Stimulated activated CD8-positive, alpha-beta memory T cell treated with anti-CD3 and anti-CD28 coated beads, Interleukin-4, amount 100 ng/mL, for 4 hours (primary cell): ENCODE measurements at places on chromosomes 2 and 18.

DNA sequence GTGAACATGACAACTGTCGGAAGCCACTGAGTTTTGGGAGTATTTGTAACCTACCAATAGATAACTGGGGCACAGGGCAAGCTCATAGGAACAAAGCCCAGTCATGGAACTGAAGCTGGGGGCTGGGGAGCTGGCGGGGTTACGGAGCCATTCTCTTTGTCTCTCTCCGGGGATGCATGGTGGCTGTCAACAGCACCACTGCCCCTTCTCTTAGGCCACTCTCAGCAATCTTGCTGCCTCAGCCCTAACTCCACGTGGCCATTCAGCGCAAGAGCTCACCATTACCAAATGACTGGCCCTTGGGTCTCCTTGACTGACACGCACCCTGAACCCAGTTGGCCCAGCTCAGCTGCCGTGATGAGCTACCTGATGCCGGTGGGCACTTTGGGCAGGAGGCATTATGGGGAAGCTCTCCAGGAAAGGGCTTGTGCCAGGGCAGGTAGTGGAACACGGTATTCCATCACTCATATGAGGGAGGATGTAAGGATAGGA is 33.6 kb upstream of the ODC1 start:
- DNase-seq = no peak

GRCh38 chr18:9876867-9877654 is 8.7 kb upstream of the TXNDC2 start:
- DNase-seq = no peak

GRCh38 chr2:8552293-8552801 is 129.5 kb upstream of the ID2 start:
- no peak for DNase-seq

DNA sequence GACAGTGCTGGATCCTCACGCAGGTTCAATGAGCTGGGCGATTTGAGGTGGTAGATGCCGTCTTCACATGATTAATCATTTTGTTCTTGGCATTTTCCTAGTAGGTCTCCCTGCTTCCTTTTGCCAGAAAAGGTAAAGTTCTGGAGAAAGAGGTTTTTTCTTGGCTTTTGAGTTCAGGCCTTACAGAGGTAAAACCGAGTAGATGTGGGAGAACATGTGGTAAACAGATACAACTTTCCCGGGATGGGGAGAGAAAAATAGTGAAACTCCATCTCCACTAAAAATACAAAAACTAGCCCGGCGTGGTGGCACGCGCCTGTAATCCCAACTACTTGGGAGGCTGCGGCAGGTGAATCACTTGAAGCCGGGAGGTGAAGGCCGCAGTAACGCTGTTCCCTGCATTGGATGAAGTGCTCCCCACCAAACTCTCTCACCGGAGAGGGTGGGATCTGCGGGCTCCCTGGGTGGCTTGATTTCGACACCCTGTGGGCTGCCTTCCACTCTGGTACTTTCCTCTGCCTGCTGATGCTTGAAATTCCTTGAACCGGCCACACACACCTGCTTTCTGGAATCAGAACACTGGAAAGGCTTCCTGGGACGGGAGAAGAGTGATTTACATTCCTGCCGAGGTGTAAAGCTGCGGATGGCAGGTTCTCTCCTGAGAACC is 88.8 kb downstream of the ACTR3 start:
- no peak for DNase-seq

GRCh38 chr2:65823511-65823910 is 391.1 kb upstream of the SPRED2 start:
- DNase-seq = no peak

- no peak for DNase-seq
These were observed 106.6 kb downstream of the CTNNA2 start for GRCh38 chr2:79619442-79619841.

- no peak for DNase-seq
These were observed 176.0 kb downstream of the CCDC178 start for GRCh38 chr18:33264566-33264965.

DNA sequence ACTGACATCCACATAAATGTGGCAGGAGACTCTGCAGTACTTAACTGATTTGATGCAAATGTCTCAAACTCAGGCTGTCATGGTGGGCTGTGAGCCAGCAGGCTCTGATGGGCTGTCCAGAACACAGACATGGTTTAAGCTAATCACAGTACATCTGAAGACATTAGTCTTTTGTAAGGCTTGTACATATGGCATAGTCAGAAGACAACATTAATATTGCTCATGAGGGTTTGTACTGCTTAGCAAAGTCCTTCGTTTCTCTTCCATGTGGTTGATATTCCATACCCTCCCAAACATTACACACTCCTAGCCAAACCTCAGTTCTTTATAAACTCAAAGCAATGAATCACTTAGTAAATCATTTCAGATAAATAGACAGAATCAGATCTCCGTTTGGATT is 330.6 kb downstream of the RND3 start:
- DNase-seq = no peak

DNA sequence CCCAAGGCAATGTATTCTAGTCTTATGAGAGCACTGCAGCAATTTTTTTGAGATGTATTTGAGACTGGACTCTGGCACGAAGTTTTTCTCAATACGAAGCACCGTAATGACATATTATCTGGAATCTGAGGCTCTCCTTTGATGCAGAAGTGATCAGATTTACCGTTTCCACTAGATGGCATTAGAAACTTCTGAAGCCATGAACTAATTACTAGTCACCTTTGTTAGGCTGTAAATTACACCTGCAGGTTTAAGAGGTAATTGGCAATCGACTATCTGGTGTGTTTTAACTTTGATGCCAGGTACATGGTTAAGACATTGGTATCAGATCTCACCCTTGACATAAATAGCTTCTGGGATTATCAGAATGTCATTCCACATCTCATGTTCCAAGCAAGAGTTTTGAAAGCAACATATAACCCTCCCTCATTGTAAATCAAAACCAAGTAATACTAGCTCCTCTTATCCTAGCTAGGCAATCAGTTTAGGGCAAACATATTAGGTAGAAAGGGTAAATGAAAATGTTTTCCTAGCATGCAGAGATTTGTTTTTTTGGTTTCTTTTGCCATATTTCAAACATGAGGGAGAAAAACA is 254.6 kb upstream of the SPRED2 start:
- no peak for DNase-seq

DNA sequence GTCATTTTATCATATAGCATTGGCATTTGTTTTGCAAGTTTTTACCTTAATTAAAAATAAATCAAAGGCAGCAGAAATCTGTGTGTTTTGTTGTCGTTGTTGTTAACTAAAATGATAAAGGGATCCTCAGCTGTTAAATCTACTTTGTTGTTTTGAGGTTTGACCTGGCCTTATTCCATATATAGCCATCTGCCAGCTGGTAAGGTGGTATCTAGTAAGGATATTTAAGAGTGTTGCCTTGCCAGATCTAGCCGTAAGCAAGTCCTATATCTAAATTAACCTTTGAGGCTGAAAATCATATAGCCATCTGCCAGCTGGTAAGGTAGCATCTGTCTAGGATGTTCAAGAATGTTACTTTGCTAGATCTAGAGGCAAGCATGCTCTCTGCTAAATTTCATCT is 56.6 kb downstream of the BMPR2 start:
- DNase-seq = no peak

- no peak for DNase-seq
These were observed 20.8 kb downstream of the ATF2 start for GRCh38 chr2:175147186-175147585.

DNA sequence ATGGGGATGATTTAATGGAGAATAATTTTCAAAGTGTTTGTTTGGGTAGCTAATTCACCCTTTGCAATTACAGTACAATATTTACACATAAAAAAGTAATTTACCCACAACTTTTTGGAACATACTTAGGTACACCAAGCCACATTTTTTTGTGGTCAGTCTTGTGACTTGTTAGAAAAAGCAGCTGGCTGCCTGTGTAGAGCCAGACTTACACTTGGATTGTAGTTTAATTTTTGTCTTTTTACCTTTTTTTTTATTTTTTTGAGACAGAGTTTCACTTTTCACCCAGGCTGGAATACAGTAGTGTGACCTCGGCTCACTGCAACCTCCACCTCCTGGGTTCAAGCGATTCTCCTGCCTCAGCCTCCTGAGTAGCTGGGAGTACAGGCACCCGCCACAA is 45.4 kb downstream of the RALBP1 start:
- DNase-seq = no peak

DNA sequence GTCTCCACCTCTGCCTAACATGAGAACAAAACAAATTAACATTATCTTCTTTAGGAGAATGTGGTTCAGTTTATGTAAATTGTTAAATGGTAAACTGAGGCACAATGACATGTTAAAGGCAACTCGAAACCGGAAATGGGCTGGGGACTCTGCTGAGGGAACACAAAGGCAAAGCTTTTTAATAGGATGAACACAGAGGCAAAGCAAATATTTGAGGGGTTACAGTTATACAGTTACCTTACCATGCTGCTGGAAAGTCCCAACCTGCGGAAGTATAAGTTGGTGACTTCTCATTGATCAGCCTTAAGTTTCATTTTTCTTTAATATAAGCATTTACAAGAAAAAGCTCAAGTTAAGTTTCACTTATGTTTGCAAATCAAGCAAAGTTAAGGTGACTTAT is 195.0 kb downstream of the DLGAP1 start:
- DNase-seq = no peak

DNA sequence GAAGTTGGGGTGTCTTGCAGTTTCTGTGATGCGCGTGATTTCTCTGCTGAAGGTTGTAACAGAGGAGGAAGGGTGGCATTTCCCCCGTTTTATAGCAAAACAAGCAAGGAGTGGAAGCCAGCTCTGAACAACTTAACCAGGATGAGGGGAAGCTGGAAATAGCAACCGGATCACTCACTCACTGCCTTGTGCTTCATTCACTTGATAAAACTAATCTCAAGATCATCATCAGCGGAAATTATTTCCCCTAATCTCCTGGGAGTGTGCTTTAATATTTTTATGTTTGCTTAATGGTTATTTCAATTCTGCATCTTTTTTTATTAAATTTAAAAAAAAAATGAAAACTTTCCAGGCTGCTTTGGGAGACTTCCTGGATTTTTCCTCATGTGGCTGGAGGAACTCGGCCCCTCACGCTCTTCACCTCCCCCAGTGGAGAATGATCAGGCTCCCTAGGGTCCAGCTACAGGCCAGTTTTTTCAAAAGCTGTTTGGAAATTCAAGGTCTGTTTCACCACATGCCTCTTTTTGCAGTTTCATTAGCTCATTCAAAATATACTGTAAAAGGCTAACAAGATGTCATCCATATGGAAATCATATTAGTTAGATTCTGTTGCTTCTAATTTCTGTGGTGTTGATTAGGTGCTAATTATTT is 31.7 kb downstream of the CABLES1 start:
- DNase-seq = no peak

- DNase-seq = no peak
These were observed 6.8 kb downstream of the ASXL3 start for GRCh38 chr18:33584548-33585430.

DNA sequence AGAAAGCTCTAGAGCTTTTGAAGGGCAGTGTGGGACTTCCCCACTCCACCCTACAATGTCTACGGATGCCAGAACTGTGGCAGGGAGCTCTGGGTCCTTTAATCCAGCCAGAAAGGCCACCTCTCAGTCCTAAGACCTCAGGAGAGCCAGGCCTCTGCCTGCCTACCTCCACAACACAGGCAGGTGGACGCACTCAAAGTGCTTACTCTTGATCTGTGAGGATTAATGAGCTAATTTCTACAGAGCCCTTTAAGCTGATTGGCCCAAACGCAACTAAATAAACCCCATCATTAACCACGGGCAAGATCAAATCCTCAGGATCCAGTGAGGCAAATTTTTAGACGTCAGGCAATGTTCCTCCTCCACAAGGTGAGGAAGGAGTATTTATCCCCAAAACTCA is 8.1 kb downstream of the STK39 start:
- DNase-seq = no peak

GRCh38 chr18:79912409-79912991 is 39.0 kb downstream of the SLC66A2 start:
- peak; percentile 11 for DNase-seq

- DNase-seq = no peak
These were observed 969 bp upstream of the ALKAL2 start for GRCh38 chr2:288758-289361.

GRCh38 chr2:45874344-45874743 is 222.9 kb downstream of the PRKCE start:
- no peak for DNase-seq

- no peak for DNase-seq
These were observed 76.0 kb downstream of the RFTN2 start for GRCh38 chr2:197599285-197599965.

DNA sequence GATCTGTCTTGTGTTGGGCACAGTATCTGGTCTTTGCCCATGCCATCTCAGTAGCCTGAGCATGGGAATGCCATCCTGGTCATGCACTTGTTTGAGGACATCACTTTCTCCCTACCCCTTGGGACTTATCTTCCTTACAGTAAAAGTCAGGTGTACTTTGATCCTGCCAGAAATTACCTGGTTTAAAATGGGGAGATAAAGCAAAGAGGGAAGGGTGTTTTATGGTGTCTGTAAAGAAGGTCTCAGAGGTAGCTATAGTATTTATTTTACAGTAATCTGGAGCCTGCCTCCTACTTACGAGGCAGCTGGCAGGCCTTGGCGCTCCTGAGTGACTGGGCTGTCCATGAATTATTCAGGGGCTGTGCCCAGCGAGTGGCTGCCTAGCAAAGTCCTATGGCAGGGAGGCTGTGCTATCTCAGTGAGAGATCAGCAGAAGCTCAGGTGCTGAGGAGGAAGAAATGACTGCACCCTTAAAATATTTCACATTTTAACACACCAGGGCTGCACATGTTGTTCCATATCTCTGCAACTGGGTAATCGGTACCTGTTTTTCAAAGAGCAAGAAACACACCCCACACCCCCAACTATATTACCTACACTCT is 93.9 kb downstream of the SPTBN1 start:
- no peak for DNase-seq

GRCh38 chr2:110157153-110157793 is 41.7 kb upstream of the MALL start:
- no peak for DNase-seq

DNA sequence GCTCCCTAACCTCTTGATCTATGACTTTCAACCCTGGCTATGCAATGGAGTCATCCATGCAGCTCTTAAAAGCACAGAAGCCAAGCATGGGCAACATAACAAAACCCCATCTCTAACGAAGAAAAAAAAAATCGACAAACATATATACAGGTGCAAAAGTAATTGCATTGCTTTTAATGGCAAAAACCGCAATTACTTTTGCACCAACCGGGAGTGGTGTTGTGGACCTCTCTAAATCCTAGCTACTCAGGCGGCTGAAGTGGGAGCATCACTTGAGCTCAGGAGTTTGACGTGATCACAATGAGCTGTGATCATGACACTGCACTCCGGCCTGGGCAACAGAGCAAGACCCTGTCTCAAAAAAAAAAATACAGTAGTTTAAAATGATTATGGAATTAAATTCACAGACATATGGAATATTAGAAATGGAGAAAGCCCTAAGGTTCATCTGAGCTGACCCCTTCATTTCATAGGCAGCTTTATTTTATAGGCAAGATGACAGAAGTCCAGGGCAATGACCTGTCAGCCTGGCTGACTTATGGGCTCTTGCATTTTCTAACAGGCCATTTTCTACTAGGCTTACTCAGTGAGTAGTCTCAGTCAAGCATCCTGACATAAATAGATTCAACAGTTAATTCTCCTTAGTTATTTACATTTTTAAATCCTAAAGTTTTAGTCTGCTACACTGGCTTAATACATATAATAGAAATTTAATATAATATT is 183.8 kb downstream of the ANKRD44 start:
- no peak for DNase-seq

GRCh38 chr2:74387346-74387745 is 7.2 kb upstream of the DCTN1 start:
- no peak for DNase-seq

- DNase-seq = no peak
These were observed 163.9 kb upstream of the HNMT start for GRCh38 chr2:137800386-137800785.
